H1 (cell line): ENCODE measurements at places on chromosomes 2 and 18. TPM values are rescaled to one million over a fixed set of nuclear protein-coding genes. Genes with fewer than 3 reads are reported as not detected.

GRCh38 chr18:48345596-48345995 lies 63.6 kb downstream of the ZBTB7C start:
- H3K36me3 ChIP-seq, result no peaks in the 10 kb centered on the region
- no peak overlapping the region for H3K4me3 ChIP-seq
- peaks cover 2% of the 10 kb centered on the region; the same call in 1 of the 2 replicates for H3K4me1 ChIP-seq
- H3K27me3 ChIP-seq, result no peaks in the 10 kb centered on the region
- no peak overlapping the region for H3K27ac ChIP-seq

- no peak for DNase-seq
- H3K36me3 ChIP-seq, result no peaks in the 10 kb centered on the region
- no peak overlapping the region for H3K4me3 ChIP-seq
- no peaks in the 10 kb centered on the region for H3K4me1 ChIP-seq
Measured at GRCh38 chr2:120044336-120044735, 31.5 kb downstream of the EPB41L5 start.

DNA sequence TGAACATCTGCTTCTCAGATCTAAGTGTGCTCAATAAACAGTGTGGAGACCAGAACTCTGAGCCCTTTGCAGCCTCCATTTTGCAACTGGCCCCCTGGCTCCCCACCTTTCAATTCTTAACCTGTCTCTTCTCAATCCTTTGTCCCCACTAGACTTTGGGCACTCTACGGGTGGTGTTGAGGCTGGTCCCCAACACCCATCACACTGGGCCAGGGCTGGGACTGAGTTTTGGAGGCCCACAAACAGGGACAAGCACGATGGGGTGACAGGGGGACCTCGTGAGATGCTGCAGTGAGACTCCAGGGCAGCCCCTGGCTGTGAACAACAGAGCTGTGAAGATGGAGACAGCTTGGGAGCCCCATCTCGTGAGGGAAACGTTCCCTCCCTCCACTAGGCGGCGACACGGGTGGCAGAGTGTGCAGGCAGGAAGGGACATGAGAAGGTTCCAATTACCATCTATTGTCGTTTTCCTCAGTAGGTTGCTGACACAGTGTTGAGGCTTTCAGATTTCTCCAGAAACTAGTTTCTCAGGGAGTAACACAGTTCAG lies 1.2 kb downstream of the ANKMY1 start:
- H3K27me3 ChIP-seq, result peaks cover 25% of the 10 kb centered on the region
- H3K4me1 ChIP-seq, result peaks cover 6% of the 10 kb centered on the region
- H3K27ac ChIP-seq, result no peak overlapping the region
- no peaks in the 10 kb centered on the region; the same call in 1 of the 2 replicates for H3K36me3 ChIP-seq
- no peak overlapping the region for H3K4me3 ChIP-seq
- DNase-seq, result peak; percentile 79

Gene RPL37A
- polyA plus RNA-seq, result 1,723 and 1,737 TPM in 2 replicates
